NCI-H2227 treated with DMSO at 0.1 percent for 48 hours (cell line): ENCODE measurements at places on chromosomes 16 and 17.

DNA sequence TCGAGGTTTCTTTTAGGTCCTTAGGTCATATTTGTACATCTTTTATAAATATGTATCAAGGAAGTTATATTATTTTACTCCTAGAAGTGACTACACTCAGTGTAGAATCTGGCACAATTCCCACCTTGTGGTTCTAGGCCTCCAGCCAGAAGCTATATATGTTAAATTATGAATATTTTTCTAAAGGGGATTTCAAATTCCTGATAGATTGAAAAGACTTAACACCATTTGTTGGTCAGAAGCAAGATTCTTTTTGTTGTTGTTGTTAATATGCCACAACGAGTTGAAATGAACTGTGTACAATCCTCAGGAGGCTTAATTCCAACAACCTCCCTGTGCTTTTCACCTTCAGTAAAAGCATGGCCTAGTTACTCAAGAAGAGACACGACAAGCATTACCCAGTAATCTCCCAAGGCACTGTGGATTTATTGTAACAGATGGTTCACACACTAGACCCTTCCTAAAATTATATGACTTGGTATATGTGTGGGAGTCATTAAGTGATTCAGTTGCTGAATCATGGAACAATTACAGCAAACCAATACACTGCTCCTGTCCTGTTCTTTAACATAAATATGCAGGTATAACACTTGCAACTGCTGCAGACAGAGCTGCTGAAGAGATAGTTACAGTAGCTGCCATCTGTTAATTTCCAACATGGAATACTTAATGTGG, 964.4 kb upstream of the GOT2 start:
- no peak for DNase-seq

DNA sequence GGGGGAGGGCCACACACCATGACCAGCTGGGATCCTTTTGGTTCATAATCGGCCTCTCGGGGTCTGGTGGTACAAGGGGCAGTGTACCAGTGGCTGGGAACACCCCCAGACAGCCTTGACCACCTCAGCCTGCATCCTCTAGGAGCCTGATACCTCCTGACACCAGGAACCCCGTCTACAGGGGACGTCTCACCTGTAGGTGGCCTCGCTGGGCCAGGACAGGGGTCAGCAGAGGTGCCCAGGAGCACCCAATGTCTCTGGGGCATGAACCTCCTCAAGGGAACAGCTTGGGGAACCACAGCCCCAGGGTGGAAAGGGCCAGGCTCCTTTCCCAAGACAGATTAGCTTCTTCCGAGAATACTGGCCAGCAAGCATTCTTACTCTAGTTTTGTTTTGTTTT, 2.5 kb upstream of the METRNL start:
- no peak for DNase-seq

DNA sequence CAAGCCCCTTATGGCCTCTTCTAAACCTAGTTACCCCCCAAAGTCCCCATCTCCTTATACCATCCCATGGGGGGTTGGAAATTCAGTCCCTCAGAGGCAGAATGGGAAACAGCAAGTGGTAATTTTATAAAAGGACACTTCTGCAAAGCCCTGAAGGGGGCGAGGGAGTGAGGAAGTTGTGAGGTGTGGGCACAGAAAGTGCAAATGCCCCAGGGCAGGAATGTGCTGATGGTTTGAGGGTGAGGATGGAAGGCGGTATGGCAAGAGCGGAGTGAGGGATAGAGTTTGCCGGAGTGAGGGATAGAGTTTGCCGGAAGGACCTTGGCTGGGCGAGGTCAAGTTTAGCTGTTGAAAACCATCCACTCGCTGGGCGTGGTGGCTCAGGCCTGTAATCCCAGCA, 52.7 kb downstream of the HAPSTR1 start:
- DNase-seq = no peak

DNA sequence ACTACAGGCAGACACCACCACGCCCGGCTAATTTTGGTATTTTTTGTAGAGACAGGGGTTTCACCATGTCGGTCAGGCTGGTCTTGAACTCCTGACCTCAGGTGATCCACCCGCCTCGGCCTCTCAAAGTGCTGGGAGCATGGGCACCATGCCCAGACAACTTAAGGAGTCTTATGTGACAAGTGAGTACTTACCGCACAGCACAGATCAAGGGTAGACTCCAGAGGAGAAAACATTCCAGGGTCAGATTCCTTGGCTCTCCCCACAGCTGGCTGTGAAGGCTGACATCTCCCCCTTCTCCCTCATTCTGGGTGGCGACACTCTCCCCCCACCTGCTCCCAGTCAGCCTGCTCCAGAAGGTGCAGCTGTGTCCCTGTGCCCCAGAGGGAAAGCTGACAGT, 10.6 kb downstream of the ZSCAN10 start:
- DNase-seq = no peak

- no peak for DNase-seq
Measured at GRCh38 chr17:10205549-10206185, 7.3 kb upstream of the GAS7 start.

GRCh38 chr17:38919316-38920078, 5.9 kb upstream of the LASP1NB start:
- no peak for DNase-seq

DNA sequence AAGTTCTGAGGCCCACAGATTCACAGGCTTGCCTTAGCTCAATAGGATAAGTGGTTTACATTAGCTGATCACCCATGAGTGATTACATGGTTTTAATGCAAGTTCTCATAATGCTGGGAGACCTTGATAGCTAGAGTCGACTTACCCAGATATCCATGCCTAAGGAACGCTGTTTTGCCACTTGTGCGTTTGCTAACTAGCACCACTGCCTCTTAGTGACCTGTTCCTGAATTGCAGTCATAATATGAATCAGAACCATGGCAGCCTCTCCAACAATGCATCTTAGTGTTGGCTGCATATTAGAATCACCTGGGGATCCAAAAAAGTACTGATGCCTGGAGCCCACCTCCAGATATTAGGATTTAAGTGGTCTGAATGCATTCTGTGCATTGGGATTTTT, 251.1 kb upstream of the CDH5 start:
- no peak for DNase-seq

GRCh38 chr17:77822302-77823030, 136.0 kb upstream of the TNRC6C start:
- no peak for DNase-seq

- no peak for DNase-seq
Measured at GRCh38 chr16:57680842-57681375, 12.8 kb downstream of the ADGRG3 start.

- DNase-seq = peak; percentile 80
Measured at GRCh38 chr16:2003827-2004641, 5.6 kb downstream of the ZNF598 start.

DNA sequence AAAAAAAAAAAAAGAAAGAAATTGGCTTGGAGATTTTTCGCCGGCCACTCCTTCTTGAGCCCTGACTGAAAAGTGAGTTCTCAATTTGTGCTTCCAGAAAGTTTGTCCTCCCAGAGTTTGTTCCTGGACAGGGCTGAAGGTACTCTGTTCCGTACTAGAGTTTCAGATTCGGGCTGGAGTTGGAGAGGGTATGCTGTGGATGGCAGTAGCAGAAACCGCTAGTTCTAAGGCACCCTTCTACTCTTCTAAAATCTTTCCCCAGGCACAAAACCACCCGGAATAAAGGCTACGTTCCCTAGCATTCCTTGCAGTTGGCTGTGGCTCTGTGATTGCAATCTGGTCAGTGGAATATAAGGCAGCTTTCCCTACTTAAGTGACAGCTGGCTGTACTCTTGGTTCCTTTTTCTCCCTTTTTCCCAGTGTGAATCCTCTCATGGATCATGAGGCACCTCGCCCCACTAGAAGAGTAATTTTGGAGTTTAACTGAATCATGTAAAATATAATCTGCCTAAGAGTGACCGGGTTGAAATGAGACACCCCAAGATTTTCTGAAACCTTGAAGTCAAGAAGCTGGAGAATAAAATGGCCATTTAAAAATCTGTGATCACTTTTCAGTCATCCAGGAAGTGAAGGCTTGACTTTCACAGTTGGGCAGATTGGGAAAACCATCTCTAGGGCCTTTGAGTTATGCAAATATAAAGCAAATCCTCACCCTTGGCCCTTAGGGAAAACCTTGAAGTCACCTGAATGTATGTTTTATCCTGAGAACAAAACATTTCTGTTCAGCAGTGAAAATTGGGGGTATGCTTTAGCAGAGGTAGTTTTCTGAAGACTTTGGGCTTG, 901 bp upstream of the HEATR6 start:
- peak; percentile 2 for DNase-seq

GRCh38 chr16:48541108-48541786, 68.7 kb downstream of the N4BP1 start:
- DNase-seq = no peak

DNA sequence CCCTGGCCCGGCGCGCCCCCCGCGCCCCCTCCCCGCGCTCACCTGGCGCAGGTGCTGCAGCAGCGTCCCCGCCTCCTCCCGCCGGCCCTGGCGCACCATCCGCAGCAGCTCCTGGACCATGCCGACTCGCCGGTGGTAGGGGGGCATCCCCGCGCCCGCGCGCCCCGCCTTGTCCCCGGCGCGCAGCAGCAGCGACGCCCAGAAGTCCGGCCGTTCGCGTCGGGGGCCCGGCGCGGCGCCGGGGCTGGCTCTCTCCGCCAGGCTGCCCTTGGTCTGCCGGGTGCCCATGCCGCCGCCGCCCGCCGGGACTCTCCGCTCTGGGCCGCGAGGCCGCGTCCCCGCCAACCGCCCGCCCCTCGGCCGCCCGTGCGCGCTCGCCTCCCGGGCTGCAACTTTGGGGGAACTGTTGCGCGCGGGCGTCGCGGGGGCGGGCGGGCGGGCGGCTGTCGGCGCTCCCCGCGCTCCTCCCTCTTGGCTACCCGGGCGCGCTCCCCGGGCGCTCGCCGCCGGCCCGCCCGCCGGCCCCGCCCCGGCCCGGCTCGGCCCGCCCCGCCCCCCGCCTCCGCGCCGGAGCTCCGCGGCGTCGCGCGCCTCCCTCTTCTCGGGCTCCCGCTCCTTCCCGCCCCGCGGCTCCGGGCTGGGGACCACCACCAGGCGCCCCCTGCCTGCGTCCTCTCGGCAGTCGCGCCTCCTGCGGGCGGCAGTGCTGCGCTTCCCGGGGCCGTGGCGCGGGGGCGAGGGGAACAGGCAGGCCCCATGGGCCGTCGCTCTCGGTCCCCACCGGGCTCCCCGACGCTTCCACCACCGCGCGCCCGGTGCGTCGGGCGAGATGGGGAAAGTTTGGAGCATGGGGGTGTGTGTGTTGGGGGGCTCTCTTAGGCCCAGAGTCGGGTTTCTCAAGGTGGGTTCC, at the start of gene LRRC75A:
Gene LRRC75A, minus strand, starts transcription at position 491 of the 910 bp plus-strand sequence. Its CDS starts 203 bp downstream, at position 288.
- peak; percentile 32 for DNase-seq

- no peak for DNase-seq
Measured at GRCh38 chr17:61806081-61806828, 57.1 kb downstream of the BRIP1 start.

GRCh38 chr16:444027-444426, 18.6 kb downstream of the RAB11FIP3 start:
- no peak for DNase-seq

- no peak for DNase-seq
Measured at GRCh38 chr17:1762233-1762900, 507 bp downstream of the SERPINF1 start.

DNA sequence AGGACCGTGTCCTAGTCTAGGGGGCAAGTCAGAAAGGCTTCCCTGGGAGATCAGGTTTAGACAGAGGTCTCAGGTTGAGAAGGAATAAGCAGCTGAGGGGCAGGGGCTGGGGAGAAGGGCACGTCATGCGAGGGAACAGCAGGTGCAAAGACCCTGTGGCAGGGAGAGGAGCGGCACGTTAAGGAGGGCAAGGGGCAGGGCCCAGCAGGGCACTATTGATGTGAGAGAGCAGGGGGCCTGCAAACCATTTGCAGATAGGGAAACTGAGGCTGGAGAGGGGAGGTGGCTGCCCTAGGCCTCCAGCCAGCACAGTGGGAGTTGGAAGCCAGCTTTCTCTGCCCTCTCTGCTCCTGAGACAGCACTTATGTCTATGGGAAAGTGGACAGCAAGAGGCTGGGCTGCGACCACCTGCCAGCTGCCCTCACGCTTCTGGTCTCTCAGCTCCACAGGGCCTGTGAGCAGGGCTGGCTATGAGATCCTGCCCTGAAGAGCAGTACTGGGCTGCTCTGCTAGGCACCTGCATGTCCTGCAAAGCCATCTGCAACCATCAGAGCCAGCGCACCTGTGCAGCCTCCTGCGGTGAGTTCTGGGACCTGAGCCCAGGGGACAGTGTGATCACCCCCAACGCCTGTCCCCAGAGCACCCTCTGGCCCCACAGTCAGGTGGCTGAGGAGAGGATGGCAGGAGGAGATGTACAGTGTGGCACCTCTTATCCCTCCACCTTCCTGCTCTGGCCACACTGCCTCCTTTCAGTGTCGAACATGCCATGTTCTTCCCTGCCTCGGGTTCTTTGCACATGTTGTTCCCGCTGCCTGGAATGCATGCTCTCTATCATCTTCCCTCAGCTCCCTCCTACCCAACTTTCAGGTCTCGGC, 61.5 kb downstream of the USP22 start:
- no peak for DNase-seq

DNA sequence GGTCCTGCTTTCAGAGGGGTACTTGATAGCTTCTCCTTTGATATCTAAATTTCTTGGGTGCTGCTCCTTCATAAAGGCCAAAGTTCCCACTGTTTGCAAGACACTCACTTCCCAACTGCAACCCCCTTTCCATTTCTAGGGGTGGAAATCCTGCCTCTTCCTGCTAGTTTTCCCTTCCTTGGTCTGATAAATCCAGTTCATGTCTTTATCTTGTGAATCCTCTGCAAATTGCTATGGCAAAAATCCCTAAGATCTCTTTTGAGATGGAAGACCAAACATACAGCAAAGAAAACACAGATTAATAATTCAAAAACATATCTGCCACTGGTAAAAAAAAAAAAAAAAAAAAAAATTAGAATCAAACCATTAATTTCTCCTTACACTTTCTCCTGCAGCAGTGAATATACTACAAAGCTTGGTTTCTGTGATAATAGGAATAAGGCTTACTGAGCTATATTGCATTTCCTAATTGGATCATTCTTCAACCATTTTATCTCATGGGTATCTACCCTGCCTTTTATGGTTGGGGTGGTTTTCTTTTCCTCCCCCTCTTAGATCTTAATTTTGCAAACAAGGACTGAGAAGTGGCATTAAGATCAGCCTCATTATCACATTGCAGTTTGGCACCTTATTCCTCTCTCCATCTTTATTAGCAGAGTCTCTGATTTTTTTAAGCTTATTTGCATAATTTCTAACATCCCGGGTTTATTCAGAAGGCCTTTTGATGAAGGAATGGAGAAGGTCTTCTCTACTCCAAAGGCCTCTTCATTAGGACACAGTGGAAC, 439.1 kb downstream of the XYLT1 start:
- no peak for DNase-seq

DNA sequence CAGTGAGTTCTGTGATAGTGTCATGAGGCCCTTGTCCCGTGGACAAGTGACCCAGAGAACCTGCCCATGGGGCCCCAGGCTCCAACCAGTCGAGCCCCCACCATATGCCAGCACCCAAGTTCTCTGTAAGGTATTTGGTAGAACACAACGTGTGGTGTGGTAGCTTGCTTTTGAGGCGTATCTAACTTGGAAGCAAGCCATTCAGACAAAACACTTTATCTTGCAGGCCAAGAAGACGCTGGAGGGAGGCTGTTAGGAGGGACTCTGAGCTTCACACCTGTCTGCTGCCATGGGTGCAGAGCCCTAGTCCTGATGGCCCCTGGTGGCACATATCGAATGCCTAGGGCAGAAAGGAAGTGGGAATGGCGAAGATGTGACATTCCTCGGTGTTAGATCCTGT, 1.6 kb downstream of the NDUFAF8 start:
- no peak for DNase-seq

GRCh38 chr17:12789481-12790248, at the start of gene ARHGAP44:
ARHGAP44 (plus strand) TSS chr17:12789498; CDS start chr17:12789839, 341 bp downstream.
- DNase-seq = peak; percentile 5

- no peak for DNase-seq
Measured at GRCh38 chr17:6548034-6548433, 8.3 kb downstream of the PITPNM3 start.
